ENCODE measurements at places on chromosomes 11 and 22.

- no peak for DNase-seq
Observed at GRCh38 chr11:21567645-21568290, 625.1 kb upstream of the ANO5 start.

DNA sequence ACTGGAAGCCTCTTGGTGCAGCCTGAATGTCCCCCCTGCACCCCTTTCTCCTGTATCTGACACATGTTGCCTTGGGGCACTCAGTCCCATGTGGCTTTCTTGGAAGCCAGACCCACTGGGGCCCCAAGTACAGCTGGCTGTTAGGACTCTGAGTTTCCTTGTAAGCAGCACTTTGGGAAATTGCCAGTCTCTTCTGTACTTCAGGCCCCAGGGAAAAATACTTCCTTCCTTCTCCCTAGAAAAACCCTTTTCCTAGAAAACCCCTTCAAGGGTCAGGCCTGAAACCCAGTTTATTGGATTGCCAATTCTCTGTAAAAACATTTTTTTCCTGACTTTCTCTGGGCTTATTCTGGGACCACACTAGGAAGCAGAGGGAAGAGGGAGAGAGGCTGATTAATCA lies 360.3 kb downstream of the TENM4 start:
- no peak for DNase-seq

GRCh38 chr11:118921121-118921928 lies 4.4 kb downstream of the BCL9L start:
- peak; percentile 93 for DNase-seq

GRCh38 chr11:70798296-70798695 lies 400.0 kb downstream of the CTTN start:
- DNase-seq: no peak

GRCh38 chr22:31497148-31497938 lies 1.0 kb downstream of the SFI1 start:
- no peak for DNase-seq

DNA sequence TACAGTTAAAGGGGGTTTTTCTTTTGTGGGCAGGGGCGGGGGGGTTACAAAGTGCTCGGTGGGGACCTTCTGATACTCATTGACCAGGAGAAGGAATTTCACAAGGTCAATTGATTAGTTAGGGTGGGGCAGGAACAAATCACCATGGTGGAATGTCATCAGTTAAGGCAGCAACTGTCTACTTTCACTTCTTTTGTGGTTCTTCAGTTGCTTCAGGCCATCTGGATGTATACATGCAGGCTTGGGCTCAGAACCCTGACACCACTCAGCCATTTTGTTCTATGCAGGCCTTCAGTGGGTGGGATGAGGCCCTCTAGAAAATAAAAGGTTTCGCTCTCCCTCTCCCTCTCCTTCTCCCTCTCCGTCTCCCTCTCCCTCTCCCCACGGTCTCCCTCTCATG lies 29.6 kb downstream of the TSPAN32 start:
- DNase-seq: no peak

GRCh38 chr11:1222491-1223345 lies at the start of gene MUC5B:
MUC5B (plus strand) TSS chr11:1223066; CDS start chr11:1223124, 58 bp downstream.
- DNase-seq: no peak

DNA sequence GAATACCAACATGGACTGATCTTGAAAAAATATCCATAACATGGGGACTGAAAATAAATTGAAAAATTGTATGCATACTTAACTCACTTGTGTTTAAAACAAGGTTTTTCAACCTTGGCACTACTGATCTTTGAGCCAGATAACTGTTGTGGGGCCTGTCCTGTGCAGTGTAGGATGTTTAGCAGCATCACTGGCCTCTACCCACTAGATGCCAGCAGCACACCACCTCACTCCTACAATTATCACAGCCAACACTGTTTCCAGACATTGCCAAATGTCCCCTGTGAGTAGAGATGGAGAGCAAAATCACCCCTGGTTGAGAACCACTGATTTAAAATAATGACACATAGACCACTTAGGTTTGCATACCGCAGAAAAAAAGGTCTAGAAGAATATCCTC lies 45.0 kb upstream of the SLC1A2 start:
- no peak for DNase-seq

DNA sequence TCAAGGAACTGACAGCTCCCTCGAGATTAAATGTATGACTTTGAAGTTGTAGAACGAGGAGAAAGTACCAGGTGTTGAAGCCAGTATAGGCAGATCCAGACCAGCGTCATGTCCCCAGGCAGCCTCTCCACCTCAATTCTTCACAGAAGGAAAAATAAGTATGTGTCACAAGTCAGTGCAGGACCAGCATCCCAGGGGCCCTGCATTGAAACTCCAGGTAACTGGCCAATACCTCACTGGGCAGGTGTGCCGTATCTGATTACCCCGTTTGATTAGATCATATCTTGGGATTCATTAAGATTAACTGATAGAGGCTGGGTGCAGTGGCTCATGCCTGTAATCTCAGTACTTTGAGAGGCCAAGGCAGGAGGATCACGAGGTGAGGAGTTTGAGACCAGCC lies 466.7 kb upstream of the B3GAT1 start:
- no peak for DNase-seq

DNA sequence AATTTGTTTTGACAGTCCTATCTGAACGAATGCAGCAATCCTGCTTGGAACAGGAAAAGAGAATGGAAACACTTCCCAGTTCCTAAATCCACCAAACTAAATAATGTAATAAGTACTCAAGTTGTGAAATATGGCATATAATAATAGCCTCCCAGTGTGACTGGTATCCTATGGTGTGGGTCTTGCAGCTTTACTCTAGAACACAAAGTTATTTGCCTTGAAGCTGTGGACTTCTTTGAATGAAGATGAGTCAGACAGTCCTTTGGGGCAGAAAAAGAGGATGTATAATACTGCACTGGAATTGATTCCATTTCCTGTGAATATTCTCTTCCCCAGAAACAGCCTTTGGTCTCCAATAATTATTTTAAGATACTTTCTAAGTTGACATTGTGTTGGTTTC lies 887.0 kb downstream of the KCNA4 start:
- DNase-seq: peak; percentile 85

- DNase-seq: no peak
Observed at GRCh38 chr11:59000003-59000402, 60.7 kb downstream of the GLYATL1 start.

DNA sequence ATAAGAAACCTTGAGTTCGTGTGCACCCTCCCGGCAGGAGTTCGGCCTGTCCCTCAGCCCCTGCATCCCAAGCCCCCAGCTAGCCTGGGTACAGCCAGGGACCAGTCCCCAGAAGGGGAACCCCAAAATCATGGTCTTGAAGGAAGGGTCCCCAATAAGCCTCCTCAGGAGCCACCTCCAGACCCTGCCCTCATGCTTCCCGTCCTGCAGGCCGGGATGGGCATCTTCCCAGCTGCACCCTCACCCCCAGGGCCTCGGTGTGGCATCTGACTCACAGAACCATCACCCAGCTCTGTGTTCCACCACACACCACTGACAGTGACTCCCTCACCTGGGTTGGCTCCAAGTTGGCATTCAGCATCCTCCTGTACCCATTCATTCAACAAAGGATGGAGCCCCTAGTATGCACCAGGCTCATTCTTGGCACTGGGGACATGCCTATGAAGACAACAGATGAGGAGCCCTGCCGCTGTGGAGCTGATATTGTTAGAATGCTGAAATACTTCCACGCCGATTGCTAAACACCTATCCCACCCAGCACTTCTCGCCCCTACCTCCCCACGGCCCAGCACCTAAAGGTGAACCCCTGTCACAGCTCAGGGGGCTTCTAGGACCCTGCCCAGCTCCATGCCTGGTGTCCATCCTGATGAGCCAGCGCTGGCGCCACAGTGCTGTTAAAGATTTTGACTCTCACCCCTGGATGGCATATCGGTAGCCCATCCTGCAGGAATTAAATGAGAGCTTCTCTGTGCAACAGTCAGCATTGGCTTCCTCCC lies 77.8 kb downstream of the BUD13 start:
- DNase-seq: no peak

DNA sequence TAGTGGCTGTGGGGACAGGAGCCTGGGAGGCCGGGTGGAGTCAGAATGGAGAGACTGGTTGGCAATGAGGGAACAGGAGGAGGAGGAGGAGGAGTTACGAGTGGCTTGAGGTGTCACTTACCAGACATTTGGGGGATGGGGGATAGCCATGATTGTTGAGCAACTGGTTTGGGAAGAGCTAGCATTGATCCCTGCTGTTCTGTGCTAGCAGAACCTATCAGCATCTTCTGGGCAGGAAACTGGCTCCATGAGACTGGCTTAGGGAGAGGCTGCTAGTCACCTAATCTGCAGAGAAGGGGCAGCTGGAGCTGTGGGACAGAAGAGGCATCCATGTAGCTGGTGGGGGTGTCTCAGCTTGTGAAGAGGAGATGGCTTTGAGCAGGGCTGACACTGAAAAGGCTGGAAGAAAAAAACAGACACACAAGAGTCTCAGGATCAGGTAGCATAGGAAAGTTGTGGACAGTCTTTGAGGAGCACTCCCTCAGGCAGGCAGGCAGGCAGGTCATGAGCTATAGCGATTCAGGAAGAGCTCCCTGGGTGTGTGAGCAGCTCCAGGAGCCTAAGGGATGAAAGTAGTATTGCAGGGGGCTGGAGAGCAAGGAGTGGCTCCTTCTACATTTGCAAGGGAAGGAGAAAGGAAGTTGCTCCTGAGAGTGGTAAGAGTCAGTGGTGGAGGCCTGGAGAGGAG lies 22.3 kb downstream of the PIK3IP1 start:
- no peak for DNase-seq

DNA sequence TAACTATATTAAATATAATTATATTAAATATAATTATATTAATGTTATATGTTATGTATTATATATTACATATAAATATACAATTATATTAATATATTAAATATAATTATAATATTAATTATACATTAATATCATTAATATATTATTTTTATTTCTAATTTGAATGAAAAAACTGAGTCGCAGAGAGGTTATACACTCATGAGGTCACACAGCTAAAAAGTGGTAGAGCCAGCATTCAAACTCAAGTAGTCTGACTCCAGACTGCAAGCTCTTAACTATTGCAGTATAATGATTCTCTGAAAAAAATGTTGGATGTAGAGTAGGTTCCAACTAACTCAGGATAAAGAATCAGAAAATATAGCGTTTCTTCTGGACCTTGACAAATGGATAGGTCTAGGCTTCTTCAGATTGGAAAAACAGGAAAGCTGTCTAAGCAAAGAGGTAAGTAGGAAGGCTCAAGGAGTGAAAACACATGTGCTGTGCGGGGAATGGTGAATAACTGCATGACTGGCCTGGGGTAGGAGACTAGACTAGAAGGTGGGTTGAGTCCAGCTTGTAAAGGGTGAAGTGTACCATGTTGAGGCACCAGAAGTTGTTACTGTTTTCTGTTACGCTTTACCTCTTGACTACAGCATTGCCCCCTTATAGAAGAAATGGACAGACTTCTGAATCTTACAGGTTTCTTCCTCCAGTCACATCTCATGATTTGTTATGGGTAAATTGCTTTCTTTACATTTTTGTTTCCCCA lies 80.3 kb downstream of the TRIM44 start:
- no peak for DNase-seq

GRCh38 chr22:36419177-36419911 lies 31.6 kb upstream of the MYH9 start:
- peak; percentile 93 for DNase-seq

DNA sequence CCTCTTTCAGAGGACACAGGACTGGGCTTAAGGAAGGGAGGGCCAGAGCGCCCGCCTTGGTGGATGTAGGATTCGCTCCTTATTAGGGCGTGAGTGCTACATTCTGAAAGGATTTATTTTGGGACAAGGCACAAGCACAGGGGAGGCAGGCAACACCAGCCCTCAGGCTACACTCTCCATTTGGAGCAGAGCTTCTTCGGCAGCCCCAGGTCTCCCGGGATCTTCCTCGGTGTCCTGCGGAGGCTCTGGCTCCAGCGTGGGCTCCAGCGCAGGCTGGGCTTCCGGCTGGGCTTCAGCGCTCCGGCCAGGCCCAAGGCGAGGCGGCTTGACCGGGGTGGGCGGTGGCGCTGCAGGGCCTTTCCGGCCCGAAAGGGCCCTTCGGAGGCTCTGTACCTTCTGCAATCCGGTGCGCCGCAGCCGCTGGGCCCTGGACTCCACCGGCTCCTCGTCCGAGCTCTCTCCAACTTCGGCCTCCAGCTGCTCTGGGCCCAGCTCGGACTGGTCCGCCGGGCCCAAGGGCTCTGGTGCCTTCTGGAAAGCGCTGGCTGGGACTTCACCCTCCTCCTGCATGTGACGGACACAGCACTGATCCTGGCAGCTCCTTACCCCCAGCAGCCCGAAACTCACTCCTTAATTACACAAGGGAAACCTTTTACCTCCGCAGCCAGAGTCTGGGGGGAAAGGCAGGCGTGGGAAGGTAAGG lies 1.1 kb downstream of the CAVIN3 start:
- peak; percentile 22 for DNase-seq
